ENCODE measurements at places on chromosomes 3 and 15.

DNA sequence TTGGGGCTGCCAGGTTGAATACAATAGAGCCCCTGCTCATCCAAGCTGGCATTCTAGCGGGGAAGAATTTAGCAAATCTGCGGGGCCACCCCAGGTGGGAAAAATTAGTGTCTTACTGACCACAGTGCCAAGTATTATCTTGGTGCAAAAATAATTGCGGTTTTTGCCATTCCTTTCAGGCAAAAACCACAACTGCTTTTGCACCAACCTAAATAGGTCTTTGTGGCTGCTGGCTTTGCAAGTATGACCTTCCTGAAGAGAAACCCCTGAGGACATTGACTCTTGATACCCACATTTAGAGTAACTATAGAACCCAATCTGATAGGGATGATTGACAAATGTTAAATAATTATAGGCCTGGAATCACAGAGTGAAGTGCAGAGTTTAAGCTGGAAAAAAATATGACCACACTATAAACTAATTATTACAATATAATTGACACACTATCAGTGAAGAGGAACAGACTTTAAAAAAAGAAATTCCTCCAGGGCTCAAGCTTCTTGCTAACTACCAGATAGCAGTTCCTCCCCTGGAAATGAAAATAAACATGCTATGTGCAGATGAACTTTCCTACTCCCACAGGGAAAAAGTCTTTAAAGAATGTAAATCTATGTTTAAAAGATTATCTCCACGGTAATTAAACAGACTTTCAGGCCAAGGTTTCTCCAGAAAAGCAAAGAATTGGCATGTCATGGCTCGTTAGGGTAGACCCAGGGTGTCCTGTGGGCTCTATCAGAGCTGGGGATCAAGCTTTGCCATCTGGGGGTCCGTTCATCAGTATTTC is 34.4 kb downstream of the CA12 start:
- DNase-seq, result no peak

GRCh38 chr15:62997441-62997840 is 45.1 kb upstream of the TPM1 start:
- no peak for DNase-seq

GRCh38 chr15:59678620-59679019 is 10.5 kb downstream of the BNIP2 start:
- DNase-seq, result no peak

GRCh38 chr3:188754267-188754666 is 417.5 kb upstream of the TPRG1 start:
- no peak for DNase-seq

DNA sequence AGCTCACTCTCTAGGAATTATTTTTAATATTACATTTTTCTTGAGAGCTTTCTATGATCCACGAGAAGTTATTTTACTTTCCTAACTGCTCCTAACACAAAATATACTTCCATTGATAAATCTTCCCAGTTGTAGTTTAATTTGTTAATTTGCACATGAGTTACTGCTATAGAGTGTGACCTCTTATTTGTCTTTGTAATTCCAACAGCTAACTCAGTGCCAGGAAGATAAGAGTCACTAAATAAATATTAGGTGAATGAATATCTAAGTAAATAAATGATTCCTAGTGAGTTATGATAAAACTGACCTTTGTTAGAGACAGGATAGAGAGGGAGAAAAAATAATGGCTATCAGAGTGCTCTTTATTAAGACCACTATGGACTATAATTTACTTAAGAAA is 319.9 kb downstream of the NAALADL2 start:
- DNase-seq, result no peak

DNA sequence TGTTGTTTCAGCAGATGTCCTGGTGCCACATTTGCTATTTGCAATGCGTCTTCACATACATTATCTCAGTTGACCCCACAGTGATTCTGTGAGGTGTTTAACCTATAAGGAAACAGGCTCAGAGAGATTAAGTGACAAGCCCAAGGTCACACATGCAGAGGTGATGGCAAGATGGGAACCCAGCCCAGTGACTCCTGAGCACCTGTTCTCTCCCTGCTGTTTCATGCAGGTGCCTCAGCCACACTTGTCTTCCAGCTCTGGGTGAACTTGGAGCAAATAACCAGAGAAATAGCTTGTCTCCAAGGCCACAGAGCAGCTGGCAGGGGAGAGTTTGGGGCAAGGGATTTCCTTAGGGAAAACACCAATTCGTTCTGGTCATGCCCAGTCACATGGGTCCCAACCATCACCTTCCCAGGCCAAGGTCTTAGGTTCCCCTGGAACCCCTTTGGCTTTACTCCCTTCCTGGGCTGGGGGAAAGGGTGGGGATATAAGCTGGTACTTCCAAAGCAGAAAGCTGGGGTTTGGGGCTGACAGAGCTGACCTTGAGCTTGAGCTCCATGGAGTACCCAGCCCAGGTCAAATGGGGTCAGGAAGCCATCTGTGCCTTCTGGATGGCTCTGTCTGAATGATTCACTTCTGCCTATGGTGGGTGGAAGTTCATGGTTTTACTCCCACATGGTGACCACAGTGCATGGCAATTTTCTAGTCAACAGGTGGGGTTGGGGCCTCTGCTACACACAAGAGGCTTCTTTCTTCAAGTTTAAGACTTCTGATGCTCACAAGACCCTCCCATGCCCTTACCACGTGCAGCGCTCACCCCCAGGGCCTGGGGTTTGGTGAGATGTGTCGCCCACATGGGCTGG is 22.4 kb downstream of the LIPC start:
- DNase-seq, result no peak

- no peak for DNase-seq
Observed at GRCh38 chr15:60363087-60363549, 34.7 kb downstream of the ANXA2 start.

GRCh38 chr15:63339006-63339766 is 42.5 kb downstream of the CA12 start:
- DNase-seq, result no peak

- no peak for DNase-seq
Observed at GRCh38 chr15:51869060-51869421, 39.6 kb downstream of the TMOD3 start.

DNA sequence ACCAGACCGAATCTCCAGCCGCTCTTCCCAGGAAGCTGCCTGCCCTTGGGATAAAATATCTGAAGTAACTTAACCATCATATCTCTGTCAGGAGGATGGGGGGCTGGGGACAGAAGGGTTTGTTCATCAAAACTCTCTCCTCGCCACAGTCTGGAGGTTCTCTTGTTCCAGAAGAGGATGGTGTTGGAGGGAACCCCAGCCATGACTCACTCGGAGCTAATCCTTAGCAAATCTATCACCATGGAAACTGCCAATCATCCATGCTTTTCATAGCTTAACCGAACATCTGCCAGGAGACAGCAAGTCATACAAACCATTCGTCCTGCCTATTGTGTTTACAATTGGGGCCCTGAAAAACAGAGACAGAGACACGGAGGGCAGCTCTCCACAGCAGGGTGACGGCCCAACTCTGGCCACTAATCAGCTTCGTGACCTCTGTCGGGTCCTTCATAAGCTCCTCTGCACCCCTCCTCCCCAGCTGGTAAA is 73.8 kb upstream of the HEG1 start:
- DNase-seq, result no peak

DNA sequence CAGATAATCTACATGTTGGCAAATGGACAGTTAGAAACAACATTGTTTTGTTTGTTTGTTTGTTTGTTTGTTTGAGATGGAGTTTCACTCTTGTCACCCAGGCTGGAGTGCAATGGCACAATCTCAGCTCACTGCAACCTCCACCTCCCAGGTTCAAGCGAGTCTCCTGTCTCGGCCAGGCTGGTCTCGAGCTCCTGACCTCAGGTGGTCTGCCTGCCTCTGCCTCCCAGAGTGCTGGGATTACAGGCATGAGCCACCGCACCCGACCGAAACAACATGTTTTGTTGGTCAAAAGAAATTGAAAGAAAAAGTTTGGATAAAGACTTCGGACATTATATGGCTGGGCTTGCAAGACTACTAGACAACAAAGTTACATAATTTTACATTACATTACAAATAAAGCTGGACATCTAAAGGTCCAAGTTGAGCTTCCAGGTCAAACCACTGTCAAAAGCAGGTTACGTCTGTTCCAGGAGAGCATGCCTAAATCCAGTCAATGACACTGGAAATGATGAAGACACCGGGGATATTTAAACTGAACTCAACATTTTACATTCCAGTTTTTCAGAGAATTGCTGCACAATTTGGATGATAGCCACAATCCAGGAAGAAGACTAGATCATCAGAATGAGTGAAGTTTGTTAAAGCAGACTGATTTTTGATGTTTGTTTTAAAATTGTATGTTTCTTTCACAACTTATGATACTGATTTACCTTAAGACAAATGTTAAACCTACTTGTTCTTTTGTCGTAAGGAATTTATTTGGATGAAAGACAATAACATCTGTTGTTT is 18.6 kb downstream of the SERP1 start:
- DNase-seq, result no peak

DNA sequence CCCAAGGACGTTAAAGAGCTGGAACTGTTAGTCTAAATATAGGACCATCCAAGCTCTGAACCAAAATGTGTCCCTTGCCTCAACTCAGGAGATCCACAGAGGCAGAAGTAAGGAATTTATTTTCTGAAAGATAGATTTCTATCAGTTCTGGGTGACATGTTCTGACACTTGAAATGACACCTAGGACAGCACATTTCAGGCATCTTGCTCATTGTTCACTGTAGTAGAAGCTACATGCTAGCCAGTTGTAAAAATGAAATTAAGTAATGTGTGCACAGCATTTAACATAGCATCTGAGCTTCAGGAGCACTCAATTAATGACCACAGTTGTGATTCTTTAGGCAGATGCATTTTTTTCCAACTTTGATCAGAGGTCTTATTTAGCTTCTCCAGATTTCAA is 567 bp downstream of the CCR2 start:
- no peak for DNase-seq

DNA sequence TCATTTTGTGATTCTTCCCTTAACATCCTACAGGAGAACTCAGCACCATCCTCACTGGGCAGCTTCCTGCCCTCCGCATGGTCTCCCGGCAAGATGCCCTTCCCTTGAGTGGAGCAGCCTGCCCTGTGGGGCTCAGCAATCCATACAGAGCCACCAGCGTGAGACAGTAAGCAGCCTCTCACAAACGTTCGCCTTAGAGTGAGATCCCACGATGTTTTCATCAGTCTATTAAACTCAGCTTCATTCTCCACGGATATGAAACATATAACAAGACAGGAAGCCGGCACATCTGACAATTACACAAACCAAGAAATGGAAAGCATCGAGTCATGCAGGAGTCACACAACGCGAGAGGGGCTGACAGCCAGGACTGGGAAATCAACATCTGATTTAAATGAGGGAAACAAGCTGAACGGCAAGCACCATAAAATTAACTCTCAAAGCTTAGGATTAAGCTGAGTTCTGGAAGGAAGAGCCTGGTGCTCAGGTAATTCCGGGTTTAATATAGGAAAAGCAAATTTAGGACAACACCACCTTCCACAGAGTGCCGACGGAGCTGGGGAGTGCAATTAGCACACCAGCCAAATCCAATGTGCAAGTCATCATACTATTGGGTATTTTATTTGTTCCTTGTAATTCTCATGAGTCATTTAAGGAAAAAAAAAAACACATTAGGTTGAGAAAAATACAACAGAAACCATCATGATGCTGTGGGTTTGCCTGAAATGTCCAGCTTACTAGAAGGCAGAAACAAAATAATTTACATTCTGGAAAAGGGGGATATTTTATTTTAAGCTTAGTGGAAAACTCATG is 272.0 kb downstream of the OCA2 start:
- no peak for DNase-seq

GRCh38 chr3:67094774-67095173 is 96.7 kb downstream of the KBTBD8 start:
- no peak for DNase-seq

DNA sequence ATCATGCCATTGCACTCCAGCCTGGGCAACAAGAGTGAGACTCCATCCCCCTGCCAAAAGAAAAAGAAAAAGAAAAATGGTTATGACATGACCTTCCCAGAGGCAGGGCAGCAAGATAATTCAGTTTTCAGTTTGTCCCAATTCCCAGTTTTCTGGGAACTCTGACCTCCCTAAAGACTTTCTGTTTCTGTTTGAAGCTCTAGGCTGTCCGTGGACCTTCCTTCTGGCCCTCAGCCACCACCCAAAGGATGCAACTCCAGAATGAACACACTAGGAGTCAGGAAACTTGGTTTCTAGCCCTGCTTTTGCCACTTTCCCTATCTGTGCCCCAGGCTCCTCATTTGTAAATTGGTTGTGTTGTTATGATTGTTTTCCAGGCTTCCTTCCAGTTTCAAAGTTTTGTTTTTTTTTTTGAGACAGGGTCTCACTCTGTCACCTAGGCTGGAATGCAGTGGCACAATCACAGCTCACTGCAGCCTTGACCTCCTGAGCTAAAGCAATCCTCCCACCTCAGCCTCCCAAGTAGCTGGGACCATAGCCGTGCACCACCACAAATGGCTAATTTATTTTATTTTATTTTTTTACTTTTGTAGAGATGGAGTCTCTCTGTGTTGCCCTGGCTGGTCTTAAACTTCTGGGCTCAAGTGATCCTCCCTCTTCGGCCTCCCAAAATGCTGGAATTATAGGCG is 68.6 kb downstream of the CDC25A start:
- no peak for DNase-seq

DNA sequence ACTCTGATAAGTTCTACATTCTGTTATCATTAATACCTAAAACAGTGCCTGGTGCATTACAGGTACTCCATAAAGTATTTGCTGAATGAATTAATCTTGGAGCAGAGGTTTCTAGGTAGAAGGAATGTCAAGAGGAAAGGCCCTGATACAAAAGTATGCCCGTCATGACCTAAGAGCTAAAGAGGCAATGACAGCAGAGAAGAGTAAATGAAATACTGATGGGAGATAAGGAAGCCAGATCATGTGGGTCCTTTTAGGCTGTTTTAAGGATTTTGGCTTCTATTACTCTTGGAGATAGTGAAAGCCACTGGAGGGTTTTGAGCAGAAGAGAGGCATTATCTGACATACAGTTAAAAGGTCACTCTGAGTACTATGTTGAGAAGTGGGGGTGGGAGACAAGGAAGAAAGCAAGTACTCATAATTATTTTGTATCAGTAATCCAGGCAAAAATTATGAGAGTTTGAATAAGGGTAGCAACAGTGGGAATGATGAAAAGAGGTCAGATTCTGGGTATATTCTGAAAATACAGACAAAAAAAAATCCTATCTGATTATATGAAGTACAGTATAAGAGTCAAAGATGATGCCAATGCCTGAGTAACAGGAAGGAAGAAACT is 48.3 kb downstream of the DENND4A start:
- no peak for DNase-seq

- no peak for DNase-seq
Observed at GRCh38 chr3:161082063-161082462, 23.1 kb downstream of the B3GALNT1 start.

Data from NCI-H187 (cell line).